ENCODE measurements at places on chromosomes 12 and 14.

GRCh38 chr12:116302166-116303058 lies 24.9 kb upstream of the MED13L start:
- DNase-seq = no peak

GRCh38 chr12:109999983-110000505 lies 814 bp downstream of the ANKRD13A start:
- no peak for DNase-seq

DNA sequence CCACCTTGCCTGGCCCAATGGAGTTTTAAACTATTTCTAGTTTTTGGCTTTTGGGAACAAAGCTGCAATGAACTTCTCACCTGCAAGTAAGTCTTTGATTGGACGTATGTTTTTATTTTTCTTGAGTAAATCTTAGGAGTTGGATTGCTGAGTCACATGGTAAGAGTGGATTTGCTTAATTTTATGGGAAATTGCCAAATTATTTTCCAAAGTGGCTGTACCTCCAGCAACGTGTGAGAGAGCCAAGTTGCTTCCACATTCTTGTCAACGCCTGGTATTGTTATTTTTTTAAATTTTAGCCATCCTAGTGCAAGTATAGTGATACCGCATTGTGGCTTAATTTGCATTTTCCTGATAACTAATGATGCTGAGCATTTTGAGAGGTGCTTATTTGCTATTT lies 136.6 kb downstream of the LMNTD1 start:
- DNase-seq = no peak

GRCh38 chr14:83044001-83044400 lies 1510.3 kb upstream of the SEL1L start:
- DNase-seq = no peak

GRCh38 chr12:27828196-27828595 lies 48.2 kb upstream of the MANSC4 start:
- no peak for DNase-seq

- DNase-seq = peak; percentile 71
These were observed 2.7 kb downstream of the SSH1 start for GRCh38 chr12:108854451-108855283.

GRCh38 chr12:82883394-82884355 lies 197.0 kb downstream of the TMTC2 start:
- no peak for DNase-seq

- DNase-seq = peak; percentile 77
These were observed 40.6 kb upstream of the EML1 start for GRCh38 chr14:99752486-99753121.

DNA sequence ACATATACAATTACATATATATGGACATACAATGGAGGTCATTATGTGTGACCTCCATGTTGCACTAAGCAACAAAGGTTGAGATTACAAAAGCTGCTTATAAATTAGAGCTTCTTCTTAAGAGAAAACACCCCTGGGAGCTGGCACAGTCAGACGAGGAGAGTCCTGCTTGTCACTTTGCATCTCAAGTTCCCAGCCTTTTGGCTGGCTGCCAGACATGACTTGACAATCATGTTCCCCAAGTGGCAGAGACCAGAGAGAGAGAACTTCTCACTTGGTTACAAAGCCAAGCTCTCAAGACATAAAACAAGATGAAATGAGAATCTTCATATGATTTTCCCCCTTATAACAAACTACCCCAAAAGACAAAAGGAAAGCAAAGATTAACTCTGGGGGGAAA lies 8.5 kb upstream of the SYNJ2BP start:
- DNase-seq = peak; percentile 91

DNA sequence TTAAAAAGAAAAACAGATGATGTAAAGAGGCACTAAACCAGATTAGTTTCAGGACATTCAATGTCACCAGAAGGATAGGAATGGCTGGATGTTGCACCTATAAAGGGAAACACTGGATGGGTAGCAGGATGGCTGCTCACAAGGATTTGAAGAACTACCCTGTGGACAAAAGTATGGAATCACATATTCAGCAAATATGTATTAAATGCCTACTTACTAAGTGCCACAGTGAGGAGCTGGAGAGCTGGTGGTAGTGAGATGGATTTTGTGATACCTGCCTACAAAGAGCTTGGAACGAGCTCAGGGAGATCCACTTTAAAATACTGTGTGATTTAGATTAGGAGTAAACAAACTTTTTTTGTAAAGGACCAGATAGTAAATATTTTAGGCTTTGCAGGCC lies 316.2 kb downstream of the PAWR start:
- no peak for DNase-seq

DNA sequence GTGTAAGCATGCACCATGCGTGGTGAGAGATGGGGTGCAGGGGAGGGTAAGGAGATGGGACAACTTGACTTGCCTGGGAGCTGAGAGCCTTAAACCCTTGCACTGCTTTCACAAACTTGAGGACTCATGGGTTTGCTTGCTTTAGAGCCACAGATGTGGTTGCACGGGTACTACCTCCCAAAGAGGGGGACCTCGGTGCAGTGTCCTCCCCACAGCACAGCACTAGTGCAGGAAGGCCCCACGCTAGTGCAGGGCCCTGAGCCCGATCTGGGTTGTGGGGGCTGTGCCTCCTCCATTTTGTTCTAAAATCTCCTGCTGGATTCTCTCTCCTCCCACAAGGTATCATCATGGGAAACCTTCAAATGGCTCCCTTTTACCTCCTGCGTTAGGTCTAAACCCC lies 11.2 kb downstream of the KRT72 start:
- DNase-seq = no peak

DNA sequence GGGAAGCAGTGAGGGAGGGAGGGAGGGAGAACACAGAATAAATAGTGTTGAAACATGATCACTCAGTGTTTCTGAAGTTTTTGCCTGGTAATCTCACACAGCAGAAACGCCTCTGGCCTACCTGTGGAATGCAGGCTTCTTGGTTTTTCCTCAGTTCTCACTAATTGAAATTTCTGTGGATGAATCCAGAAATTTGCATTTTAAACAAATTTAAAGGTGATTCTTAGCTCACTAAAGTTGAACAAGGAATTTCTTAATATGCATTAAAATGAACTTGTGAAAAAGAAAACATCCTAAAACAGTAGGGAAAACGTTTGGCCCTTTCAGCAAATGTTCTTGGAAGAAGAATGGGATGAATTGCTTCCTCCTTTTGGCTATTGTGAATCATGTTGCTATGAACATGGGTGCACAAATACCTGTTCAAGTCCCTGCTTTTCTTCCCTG lies 1.4 kb downstream of the RNASE9 start:
- no peak for DNase-seq

DNA sequence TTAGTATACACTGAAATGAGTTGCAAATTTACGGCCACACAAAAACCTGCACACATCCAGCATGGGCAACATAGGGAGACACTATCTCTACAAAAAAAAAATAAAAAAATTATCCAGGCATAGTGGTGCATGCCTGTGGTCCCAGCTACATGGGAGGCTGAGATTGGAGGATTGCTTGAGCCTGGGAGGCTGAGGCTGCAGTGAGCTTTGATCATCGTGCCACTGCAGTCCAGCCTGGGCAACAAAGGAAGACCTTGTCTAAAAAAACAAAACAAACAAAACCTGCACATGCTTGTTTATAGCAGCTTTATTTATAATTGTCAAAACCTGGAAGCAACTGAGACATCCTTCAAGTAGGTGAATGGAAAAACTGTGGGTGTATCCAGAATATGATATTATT lies 4.9 kb upstream of the TOMM20L start:
- no peak for DNase-seq

DNA sequence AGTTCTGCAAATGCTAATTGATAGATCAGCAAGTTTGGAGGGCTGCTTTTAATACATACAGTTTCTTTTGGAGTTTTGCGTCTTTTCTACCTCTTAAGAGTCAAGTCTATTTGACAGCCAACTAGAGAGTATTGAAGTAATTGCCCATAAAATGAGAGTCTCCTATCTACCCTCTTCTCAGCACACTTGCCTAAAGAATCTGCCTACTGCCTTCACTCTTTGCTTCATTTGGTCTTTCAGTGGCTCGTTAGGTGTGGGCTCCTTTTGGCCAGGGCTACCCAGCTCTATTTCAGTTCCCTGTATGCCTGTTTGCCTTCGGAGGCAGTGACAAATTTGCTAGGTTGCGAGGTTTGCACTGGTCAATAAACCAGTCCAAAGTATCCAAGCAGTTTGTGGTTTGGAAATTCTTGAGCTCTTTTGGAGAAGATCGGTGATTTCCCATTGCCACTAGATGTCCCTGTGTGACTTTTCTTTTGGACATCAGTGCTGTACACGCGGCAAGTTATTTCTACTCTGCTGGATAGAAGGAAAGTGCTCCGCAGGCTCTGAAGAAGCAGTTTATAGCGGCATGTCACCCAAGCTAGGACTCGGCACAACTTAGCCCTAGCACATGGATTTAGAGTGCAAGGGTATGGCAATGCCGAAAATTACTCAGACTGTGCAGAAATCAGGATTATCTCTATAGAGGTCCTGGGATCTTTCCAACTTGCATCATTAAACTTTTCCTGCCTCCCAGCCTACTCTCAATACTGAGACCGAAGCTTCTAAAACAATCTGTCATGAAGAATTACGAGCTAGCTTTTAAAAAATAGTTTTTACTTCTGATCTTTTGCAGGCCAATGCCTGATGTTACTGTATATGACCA lies 38.6 kb downstream of the MGST1 start:
- peak; percentile 11 for DNase-seq

DNA sequence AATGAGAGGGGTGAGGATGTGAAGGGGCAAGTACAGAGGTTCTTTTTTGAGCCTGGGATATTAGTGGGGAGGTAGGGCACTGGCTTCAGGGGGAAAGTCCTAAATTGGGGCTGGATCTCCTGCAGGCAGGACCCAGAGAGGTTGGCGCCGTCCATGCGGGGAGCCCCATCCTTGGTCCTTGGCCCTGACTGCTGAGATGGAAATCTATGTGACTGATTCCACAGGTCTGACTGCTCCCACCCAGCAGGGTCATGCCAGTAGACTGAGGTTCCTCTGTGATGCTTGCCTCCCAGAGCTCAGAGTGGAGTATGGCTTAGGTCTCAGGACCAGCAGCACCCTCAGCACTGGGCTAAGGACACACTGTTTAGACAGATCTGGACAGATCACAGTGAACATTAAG lies 988.6 kb upstream of the TMEM132C start:
- DNase-seq = no peak

DNA sequence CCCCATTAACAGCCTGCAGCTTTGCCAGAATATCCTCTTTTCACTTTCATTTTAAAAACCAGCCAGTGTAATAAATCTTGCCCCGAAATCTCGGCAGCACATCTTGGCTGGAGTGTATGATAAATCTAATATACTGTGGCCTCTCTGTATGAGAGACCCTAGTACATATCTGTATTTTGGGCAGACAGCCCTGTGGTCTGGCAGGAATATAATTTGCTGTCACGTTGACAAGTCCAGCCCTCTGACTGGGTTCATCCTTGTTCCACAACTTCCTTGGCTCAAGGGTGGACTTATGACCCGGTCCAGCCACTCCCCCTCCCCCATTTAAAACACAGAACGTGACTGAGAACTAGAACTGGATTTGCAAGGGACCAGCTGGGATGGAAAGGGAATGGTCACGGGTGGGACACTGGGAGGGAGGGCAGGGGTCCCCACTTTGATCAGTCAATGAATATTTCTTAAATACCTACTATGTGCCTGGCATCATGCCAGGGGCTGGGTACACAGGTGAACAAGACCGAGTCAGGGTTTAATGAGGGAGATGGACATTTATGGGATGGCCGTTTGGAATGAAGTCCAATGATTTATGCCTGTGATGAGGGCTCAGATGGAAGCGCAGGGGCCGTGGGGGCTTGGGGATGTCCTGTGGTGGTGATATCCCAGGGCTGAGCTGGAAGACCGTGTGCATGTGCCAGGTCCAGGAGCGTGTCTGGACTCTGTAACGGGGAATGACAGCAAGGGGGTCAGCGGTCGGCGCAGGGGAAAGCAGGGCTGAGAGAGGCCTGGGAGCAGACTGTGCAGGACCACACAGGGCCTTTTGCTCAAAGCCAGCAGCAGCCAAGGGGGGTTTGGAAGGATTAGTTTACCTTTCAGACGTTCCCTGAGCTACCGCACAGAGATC lies 190.5 kb downstream of the PHETA1 start:
- no peak for DNase-seq

- no peak for DNase-seq
These were observed 573 bp upstream of the SUSD6 start for GRCh38 chr14:69610874-69611171.

DNA sequence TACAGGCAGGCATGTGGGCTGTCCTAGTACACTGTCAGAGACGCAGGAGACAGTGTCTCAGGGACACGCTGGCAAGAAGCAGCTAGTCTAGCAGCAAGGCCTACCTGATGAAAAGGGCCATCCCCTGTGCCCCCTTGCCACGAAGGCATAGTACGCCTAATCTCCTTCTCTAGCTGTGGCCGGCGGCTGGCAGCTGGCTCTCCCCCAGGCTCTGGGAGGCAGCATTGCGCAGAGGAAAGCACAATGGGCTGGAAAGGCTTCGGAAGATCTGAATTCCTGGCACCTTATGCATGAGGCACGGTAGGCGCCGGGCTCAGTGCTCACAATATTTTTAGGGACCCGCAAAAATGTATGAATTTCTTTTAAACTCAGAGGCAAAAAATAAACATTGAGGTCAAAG lies 16.0 kb upstream of the PLEKHH1 start:
- no peak for DNase-seq

DNA sequence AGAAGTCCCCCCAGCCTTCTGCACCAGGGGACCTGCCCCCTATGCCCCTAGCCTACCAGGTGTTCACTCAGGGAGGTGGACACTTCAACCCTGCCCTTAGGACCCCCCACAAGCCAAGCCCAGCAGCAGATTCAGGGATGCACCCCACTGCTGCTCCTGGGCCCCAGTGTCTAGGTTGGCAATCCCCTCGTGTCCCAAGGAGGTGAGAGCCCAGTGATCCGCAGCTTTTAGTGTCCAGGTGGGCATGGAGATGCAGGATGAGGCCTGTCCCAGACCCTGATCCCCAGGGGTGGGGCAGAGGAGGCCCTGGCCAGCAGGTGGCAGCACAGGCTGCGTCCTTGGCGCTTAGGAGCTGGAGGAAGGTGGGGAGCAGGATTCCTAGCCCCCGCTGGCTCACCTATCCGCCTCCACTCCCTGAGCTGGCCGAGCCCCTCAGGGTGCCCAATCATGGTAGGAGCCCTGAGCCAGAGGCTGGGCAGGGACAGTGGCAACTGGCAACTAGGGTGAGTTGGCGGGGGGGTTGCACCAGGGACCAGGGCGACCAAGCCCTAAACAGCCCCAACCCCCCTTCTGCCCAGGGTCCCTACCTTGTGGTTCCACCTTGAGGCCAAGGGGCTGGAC lies 4.1 kb downstream of the CKB start:
- DNase-seq = no peak

GRCh38 chr14:77892381-77892871 lies 92.5 kb downstream of the ADCK1 start:
- DNase-seq = no peak

All from common myeloid progenitor, CD34-positive (primary cell).